Sciatic nerve (tissue), 2 donors: ENCODE measurements at places on chromosomes 2 and 18.

GRCh38 chr2:128195435-128195984 lies 104.5 kb downstream of the UGGT1 start:
- DNase-seq, result no peak

- no peak for DNase-seq
These were observed 28.4 kb downstream of the SCYGR8 start for GRCh38 chr2:227774011-227774624.

DNA sequence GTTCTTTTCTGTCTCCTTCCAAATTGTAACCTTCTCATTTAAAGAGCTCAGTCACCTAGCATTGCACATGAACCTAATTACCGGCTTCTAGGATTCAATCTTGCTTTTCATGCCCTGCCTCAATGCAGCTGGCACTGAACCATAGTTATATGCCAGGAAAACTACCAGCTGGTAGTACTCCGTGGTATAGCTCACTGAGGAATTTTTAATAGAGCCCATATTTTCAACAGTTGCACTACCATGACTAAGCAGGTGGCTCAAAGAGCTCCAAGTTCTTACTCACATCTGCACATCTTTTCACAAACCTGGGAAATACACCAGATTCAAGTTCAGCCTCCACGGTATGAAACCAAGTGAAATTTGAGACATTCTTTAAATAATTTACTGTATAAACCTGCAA lies 363.5 kb downstream of the GRB14 start:
- DNase-seq, result no peak

GRCh38 chr2:86778957-86779356 lies 11.8 kb downstream of the CD8A start:
- DNase-seq, result no peak

- no peak for DNase-seq
These were observed 64.0 kb upstream of the ZNF516 start for GRCh38 chr18:76558881-76559667.

DNA sequence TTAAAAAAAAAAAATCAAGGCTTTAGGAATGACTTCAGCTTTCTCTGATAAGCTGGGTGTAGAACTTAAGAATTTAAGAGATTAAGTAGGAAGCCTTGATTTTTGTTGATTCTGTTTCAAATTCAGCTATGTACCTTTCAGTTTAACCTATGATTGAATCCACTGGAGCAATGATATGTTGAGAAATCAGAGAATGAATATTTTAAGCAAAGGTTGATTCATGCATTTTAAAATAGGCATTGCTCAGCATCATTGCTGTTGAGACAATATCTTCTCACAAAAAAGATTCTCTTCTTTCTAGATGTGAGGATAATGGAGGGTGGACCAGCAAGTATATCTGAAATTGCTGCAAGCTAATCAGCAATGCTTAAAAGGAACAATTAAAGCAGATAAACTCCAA lies 109.8 kb downstream of the MAP3K20 start:
- no peak for DNase-seq

DNA sequence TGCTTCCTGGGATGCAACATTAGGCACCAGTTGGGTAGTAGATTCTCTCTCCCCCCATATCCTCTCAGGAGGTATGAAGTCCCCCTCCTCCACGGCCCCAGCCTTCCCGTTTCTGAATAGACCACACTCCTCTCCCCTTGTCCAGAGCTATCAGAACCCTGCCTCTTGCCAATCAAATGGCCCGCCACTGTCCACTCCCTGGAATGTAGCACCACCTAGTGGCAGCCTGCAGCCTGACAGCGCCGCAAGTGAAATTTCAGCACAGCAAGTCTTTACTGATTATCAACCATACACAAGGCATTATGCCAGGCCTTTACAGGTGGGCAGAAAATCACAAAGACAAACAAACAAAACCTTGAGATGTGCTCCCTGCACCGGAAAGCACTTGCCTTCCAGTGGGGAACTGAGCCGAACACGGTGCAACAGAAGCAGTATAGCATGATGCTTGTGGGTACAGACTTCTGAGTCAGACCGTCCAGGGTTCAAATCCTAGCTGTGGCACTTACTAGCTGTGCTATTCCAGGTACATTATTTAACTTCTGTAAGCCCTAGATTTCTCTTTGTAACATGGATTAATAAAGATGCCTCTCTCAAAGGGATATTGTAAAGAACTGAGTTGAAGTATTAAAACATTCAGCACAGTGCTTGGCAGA lies 174.0 kb downstream of the SMAD2 start:
- peak; percentile 74 for DNase-seq

DNA sequence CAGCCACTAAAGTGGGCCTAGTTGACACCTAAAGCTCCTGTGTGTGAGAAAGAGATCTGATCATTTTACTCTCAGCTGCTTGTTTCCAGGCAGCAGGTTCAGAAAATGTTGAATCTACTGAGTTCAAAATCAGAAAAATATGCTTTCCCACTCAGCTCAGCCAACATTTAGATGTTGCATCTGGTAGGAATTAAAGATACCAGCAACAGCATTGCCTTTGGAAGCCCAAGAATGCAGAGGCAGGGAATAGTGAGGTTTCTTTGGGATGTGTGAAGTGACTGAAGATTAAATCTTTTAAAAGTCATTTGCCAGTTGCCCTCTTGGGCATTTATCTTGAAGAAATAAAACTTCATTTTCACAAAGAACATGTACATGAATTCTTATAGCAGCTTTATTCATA lies 33.9 kb upstream of the DOCK10 start:
- no peak for DNase-seq

- no peak for DNase-seq
These were observed 44.3 kb downstream of the TMEM17 start for GRCh38 chr2:62461707-62462106.

DNA sequence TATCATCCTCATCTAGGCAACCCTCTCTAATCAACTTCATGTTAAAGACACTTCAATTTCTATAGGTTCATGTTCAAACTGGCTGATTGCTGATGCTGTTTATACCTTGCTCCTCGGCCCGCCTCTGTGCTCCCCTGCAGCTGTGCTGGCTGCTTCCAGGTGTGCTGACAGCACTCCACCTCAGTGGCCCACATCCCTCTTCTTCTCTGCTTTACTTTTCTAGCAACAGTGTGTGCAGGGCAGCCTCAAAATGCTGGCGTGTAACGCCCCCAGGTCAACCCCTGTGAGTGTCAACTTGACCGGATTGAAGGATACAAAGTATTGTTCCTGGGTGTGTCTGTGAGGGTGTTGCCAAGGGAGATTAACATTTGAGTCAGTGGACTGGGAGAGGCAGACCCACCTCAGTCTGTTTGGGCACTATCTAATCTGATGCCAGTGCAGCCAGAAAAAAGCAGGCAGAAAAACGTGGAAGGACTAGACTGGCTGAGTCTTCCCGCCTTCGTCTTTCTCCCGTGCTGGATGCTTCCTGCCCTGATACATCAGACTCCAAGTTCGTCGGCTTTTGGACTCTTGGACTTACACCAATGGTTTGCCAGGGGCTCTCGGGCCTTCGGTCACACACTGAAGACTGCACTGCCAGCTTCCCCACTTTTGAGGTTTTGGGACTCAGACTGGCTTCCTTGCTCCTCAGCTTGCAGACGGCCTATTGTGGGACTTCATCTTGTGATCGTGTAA lies 94.7 kb downstream of the COL6A3 start:
- peak; percentile 51 for DNase-seq

GRCh38 chr2:102425441-102426132 lies 2.6 kb downstream of the IL18RAP start:
- DNase-seq, result no peak

- DNase-seq, result no peak
These were observed 396.3 kb downstream of the RIT2 start for GRCh38 chr18:42719221-42719620.

- no peak for DNase-seq
These were observed 72.4 kb upstream of the CCDC150 start for GRCh38 chr2:196566961-196567666.

DNA sequence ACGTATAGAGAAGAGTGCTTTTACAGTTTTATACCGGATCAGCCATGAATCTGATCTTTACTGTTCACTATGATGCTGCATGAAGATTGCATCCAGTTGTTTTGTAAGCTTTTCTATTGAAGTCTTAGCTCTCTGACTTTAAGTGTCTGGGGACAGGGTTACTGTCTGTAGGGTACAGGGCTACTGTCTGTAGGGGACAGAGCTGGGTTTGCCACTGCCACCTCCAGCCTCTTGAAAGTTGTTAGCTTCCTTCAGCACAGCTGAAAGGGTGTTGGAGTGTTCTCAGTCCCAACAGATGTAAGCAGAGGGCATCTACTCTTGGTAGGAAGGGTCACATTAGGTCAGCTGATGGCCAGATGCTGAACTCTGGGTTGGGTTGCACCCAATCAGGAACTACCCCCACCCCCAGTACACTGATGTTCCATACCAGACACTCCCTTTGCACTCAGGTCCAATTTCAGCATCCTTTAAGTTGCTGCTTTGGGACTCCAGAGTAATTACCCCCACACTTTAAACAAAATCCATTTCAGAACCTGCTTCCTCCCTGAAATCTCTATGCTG lies 58.0 kb downstream of the MYL12B start:
- no peak for DNase-seq

GRCh38 chr2:235070063-235070706 lies 118.4 kb downstream of the SH3BP4 start:
- DNase-seq, result no peak

DNA sequence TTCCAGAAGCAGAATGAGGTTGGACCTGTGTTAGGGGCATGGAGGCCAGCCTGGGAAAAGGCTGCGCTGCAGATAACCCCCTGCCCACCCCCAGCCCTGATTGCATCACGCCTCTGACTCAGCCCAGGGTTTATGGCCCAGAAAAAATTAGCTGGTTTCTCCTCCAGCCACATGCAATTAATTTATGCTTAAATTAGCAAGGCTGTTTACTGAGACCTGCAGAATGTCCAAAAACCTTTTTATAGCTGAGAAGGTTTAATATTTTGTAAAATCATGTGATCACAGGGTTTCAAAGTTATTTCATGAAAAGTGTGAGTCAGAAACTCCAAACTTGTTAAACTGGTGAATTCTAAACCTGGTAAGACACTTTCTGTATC lies 123.1 kb upstream of the HDAC4 start:
- DNase-seq, result no peak

DNA sequence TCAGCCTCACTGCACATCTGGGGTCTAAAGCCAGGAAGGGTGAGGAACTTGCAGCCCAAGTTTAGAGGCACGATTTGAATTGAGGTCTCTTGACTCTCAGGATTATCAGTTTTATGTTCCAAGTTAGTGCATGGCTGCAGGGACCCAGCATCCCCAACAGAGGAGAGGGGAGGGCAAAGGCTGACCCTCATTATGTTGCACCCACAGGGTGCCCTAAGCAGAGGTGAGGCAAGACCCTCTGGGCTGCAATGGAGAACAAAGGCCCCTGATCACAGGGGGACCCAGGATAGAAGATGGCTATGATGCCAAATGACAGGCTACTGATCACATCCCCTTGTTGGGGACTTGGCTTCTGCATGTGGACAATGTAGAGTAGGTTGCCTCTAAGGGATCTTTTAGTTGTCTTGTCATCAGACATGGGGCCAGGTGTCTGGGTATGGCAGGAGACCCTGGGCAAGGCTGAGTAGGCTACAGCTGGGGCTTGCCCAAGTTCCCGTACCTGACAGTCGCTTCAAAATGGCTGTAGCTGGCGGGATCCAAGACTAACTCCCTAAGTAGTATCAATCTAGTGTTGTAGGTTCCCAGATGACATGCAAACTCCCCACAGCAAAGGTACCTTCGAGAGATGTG lies 4.5 kb upstream of the GDF7 start:
- no peak for DNase-seq

- DNase-seq, result no peak
These were observed 12.8 kb downstream of the IL18RAP start for GRCh38 chr2:102435741-102436140.

DNA sequence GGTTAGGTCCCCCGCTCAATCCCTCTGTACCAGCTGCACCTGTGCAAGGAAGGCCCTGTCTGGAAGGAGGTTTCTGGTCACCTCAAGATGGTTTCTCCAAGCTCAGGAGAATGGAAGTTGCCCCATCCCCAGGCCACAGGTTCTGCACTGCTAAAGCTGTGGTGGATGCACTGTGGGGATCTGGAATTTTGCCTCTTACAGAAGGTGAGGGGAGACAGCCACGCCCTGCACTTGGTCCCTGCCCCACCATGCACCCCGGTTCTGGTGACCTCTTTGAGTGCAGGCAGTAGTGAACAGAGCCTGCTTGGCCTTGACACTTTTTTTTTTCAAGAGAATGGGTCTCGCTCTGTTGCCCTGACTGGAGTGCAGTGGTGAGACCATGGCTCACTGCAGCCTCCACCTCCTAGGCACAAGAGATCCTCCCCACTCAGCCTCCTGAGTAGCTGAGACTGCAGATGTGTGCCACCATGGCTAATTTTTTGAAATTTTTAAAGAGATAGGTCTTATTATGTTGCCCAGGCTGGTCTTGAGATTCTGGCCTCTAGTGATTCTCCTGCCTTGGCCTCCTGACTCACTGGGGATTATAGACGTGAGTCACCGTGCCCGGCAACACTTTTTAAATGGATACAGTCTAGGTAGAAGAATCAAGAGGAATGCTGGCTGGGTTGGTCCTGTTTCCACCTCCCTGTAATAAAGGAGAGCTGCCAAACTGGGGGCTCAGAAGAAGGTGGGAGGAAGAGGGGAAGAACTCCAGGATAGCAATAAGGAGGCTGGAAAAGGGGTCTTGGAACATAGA lies 5.8 kb upstream of the NT5DC4 start:
- DNase-seq, result peak; percentile 26

DNA sequence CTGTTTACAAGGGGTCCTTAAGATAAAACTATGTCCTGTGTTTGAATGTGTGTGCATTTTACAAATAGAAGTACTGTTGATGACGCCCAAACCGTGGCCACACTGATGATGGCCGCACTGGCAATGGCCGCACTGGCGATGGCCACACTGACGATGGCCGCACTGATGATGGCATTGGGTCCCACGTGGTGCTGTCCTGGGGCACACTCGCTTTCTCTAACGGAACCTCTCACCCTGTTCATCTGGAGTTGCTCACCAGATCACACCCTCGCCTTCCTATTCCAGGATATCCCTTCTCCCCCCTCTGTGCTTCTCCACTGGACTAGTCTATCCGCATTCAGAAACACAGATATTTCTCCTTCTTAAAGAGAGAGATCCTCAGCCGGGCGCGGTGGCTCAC lies 192.4 kb downstream of the EIPR1 start:
- no peak for DNase-seq

- no peak for DNase-seq
These were observed 75.1 kb upstream of the TANK start for GRCh38 chr2:161085149-161085548.
